Stimulated activated CD4-positive, alpha-beta T cell treated with anti-CD3 and anti-CD28 coated beads, Interleukin-4, amount 100 ng/mL, for 4 hours (primary cell): ENCODE measurements at places on chromosomes 16 and 17.
A peak's percentile ranks its signal among the peaks of the same experiment; 100 is the strongest.

DNA sequence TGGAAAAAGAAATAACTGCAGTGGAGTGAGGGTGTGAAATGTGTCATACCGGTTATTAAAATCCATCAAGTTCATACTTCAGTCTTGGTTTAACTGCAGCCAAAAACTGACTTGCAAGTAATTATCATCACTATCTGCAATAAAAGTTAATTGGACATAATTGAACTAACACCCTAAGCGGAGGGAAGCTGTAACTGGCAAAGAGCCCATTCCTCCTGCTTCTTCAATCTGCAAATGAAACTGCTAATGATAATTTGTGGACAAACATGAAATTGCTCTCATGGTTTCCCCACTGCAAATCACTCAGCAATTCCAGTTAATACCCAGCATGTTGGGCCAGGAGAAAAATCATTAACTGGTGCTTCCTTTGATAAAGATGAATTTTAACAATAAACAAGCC lies 46.5 kb downstream of the FAM222B start:
- DNase-seq, result no peak

GRCh38 chr16:17076092-17076754 lies 394.5 kb downstream of the XYLT1 start:
- DNase-seq, result no peak

DNA sequence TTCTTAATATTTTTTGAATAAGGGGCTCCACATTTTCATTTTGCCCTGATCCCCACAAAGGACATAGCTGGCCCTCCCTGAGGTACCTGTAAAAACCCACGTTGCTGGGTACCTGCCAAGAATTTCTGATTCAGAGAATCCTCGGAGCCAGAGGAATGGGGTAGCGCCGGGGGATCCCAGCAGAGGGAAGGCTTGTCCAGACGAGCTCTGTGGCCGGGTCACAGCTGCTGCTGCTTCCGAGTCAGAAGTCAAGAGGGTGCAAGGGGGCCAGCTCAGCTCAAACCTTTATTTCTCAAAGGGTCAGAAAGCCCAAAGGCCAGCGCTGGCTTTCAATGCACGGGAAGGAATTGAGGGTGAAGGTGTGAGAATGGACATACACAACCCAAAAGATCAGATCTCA lies 68.9 kb upstream of the SDK2 start:
- DNase-seq, result no peak

GRCh38 chr17:8137645-8138373 lies 13.9 kb upstream of the HES7 start:
- no peak for DNase-seq

DNA sequence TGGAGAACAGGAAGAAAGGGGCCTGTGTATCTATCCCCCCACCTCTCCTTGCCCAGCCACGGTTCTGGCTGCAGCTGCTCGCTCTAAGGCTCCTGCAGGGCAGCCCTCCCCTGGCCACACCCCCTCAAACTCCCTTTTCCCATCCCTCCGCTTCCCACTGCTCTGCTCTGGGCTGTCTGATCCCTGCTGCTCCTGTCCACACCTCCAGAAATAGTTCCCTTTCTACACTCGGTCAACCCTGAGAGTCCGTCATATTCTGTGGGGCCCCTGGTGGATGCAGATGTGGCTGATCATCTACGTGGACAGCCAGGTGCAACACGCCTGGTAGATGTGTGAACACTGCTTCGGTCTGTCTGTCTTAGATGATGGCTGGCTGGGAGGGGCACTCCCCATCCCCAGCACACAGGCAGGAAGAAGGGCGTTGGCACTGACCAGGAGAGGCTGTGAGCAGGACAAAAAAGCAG lies 19.3 kb upstream of the KRT19 start:
- no peak for DNase-seq

DNA sequence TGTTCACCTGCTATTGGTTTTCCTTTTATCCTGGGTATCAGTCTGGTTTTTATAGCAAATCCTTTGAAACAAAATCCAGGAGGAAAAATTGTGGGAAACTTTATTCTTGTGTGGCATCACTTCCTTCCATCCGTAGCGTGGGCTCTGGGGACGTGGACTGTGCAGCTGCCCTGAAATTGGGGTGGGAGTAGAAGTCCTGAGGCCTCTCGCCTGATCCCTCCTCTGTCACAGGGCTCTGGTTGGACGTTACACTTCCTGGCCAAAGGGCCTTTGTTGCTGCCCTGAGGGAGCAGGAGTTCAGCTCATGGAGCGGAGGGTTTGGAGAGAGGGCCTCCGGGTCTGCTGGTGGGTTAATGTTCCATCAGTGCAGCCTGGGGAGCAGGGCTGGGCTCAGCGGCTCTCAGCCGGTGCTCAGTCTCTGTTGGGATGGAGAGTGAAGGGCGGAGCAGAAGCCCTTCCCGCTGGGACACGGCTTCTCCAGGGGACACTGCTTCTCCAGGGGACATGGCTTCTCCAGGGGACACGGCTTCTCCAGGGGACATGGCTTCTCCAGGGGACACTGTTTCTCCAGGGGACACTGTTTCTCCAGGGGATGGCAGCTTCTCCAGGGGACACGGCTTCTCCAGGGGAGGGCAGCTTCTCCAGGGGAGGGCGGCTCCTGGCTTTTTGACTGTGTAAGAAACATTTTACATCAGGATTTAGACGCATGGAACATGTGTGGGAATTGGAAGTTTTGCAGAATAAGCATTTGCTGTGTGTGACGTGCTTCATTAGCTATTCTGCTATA lies 15.2 kb upstream of the RPL13 start:
- no peak for DNase-seq

DNA sequence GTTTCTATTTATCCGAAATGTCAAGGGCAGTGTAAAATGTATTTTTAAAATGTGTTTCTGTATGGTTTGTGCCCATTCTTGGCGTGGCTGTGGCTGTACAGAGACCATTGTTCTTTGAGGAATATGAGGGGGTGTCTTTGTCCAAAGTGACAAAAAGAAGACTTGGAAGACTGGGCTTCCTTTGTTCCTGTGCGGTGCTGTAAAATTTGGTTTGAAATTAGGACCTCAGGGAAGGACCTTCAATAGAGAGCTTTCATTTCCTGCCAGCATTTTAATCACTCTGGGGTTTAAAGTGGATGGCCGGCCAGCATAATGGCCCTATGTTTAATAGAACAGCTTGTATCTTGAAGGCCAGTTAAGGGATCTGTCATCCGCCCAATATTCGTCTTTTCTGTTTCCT lies 190.1 kb upstream of the TBX2 start:
- DNase-seq, result no peak

DNA sequence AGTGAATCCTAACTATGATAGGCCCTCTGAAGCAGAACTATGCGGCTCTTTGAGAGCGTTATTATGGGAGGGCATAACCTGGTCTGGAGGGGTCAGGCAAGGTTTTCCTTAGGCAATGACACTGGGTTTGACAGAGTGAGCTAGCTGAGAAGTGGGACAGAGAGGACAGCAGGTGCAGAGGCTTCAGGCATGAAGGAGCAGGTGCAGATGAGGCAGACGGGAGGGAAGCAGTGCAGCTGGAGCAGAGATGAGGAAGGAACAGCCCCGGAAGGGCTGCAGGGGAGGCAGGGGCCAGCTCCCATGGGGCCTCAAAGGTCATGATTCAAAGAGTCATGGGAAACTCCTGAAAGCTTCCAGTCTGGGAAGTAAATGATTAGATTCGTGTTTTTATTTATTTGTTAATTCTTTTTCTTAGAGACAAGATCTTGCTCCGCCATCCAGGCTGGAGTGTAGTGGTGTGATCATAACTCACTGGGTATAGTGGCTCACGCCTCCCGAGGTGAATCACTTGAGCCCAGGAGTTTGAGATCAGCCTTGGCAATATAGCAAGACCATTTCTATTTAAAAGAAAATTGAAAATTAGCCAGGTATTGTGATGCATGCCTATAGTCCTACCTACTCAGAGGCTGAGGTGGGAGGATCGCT lies 5.4 kb downstream of the MARCHF10 start:
- DNase-seq, result no peak

GRCh38 chr17:68775318-68775717 lies 174.2 kb upstream of the FAM20A start:
- no peak for DNase-seq

DNA sequence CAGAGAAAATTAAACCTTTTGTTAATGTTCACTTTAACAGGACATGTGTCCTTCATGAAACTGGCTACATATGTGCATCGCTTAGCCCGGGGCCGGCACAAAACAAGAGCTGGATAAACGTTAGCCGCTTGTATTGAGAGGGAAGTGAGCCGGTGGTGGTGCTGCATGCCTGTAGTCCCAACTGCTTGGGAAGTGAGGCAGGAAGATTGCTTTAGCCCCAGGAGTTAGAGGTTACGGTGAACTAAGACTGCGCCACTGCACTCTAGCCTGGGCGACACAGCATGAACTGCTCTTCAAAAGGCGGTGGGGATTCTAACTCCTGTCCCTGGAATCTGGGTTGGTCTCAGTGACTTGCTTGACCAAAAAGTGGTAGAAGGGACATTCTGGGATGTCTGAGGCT lies 15.0 kb upstream of the SPHK1 start:
- no peak for DNase-seq

- no peak for DNase-seq
Observed at GRCh38 chr16:877242-878071, 76.9 kb upstream of the GNG13 start.

- no peak for DNase-seq
Observed at GRCh38 chr16:2040787-2041522, 6.7 kb downstream of the NTHL1 start.

- DNase-seq, result no peak
Observed at GRCh38 chr17:62717889-62718288, 90.2 kb downstream of the MARCHF10 start.

GRCh38 chr16:30417529-30418349 lies 10.3 kb downstream of the ZNF771 start:
- DNase-seq, result peak; percentile 90

DNA sequence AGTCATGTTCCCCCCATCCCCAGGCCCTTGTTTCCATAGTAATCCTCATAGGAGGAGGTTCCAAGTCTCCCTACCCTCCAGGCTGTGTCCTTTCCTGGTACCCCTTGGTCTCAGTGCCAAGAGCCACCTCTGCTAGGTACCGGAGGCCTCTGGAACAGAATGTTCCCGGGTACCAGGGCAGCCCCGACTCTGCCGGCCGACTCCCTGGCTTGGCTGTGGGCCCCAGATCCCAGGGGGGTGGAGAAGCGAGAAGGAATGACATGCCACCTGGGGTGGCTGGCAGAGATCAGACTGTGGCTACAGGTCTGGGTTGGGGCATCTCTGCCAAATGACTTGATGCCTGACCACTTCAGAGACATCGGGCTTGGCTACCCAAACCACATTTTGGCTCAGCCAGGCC lies 3.6 kb downstream of the STAC2 start:
- no peak for DNase-seq

GRCh38 chr16:1182316-1182671 lies 29.4 kb downstream of the CACNA1H start:
- DNase-seq, result no peak
